MM.1S (cell line): ENCODE measurements at places on chromosomes 4 and X.

GRCh38 chr4:3797831-3798790 lies 31.9 kb downstream of the ADRA2C start:
- H3K27me3 ChIP-seq: peaks cover 70% of the 10 kb centered on the region
- H3K4me3 ChIP-seq: no peak overlapping the region
- no peak for DNase-seq
- H3K27ac ChIP-seq: no peak overlapping the region
- H3K4me1 ChIP-seq: no peaks in the 10 kb centered on the region

GRCh38 chr4:87120411-87121162 lies 99.8 kb downstream of the KLHL8 start:
- H3K4me3 ChIP-seq: no peak overlapping the region
- H3K27me3 ChIP-seq: no peaks in the 10 kb centered on the region
- no peak overlapping the region for H3K27ac ChIP-seq
- no peak for DNase-seq
- H3K4me1 ChIP-seq: no peaks in the 10 kb centered on the region

DNA sequence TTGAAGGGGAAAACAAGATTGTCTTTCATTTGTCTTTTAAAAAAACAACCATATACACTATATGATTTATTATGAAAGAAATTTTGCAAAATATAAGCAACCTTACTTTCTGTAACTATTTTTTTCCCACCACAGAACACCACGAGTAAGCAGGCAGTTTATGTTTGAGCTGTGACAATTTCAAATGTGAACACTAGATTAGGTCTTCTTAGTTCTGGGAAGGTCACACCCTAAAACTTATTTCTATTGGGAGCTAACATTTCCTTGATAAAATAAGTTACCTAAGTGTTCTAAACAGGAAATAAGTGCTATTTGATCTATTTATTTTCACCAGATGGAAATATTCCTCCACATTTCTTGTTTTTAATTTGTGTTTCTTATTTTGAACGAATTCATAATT lies 50.6 kb downstream of the PCDH7 start:
- no peak overlapping the region for H3K4me3 ChIP-seq
- no peaks in the 10 kb centered on the region for H3K36me3 ChIP-seq
- no peaks in the 10 kb centered on the region for H3K4me1 ChIP-seq

DNA sequence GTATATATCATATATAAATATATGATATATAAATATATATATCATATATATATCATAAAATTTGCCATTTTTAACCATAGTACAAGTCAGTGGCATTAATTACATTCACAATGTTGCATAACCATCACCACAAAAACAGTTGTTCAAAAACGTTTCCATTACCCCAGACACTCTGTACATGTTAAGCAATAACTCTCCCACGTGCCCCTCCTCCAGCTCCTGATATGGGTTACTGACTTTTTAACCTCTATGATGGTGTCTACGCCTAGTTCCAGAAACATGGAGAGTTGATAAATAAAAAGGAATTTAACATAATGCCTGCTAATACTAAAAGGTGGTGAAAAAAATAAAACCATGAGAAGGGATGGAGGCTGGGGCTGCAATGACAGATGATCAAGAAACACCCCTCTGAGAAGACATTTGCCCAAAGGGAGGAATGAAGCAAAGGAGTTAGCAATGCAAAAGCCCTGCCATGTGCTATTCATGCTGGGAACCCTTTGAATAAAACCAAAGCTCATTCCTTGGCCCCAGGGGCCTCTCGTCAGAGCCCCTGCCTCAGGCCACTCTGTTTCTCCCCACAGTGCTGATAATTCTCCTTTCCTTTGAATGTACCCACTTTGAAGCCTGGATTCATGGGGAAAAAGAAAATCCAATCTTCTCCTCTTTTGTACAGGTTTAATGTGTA lies 144.3 kb downstream of the NWD2 start:
- no peak overlapping the region for H3K27ac ChIP-seq
- H3K4me3 ChIP-seq: no peak overlapping the region
- no peaks in the 10 kb centered on the region for H3K27me3 ChIP-seq
- no peaks in the 10 kb centered on the region for H3K36me3 ChIP-seq

DNA sequence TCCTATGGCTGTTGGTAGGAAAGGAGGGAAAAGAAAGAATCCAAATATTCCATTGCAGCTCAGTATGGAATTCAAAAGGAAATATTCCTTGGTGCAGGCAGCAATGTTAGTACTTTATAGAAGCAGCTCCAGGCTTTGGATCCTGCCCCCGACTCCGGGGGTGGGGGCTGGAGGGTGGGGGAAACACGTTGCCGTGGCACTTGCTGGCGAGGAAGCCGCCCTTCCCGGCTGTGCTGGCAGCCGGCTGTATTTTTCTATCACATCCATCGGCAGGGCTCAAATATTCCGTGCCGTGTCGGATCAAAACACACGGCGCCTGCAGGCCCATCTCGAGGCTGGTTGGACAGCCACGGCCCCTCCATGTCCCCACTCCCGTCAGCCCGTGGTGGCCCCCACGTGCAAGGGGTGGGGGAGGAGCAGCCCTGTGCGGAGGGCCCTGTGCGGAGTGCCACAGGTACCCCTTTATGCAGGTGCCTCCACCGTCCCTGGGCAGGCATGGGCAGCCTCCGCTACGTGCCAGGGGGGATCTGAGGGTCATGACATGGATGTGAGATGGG lies 5.8 kb downstream of the ADRA2C start:
- DNase-seq: no peak
- no peaks in the 10 kb centered on the region for H3K36me3 ChIP-seq
- no peaks in the 10 kb centered on the region for H3K4me1 ChIP-seq
- no peak overlapping the region for H3K27ac ChIP-seq
- H3K4me3 ChIP-seq: no peak overlapping the region

DNA sequence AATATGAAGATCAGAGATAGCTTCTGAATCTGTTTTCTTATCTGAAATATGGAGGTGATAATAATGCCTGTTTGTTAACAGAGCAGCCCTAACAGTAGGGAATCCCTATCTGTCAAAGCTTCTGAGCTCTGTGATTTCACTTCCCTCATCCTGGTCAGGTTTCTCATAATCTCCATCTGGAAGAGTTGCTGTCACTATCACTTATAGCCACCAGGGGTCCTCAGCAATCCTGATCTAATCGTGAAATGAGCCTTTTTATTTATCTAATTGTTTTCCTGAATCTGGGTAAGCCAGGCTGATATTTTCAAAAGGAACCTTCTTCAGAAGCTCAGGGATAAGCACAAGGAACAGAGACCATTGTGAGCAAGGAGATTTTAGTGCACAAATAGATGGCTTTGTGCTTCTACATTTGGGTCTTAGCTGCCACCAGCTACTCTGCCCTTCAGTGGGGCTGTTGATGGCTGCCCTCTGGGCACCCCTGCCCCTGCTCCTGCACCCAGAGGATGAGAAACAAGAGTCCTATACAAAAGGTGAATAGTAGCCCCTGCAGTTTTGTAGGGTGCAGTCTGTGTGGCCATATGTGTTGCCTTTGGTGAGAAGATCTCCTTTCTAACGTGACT lies 196.4 kb upstream of the RADX start:
- DNase-seq: peak; percentile 15
- H3K27me3 ChIP-seq: no peaks in the 10 kb centered on the region
- no peak overlapping the region for H3K4me3 ChIP-seq
- no peaks in the 10 kb centered on the region for H3K4me1 ChIP-seq

DNA sequence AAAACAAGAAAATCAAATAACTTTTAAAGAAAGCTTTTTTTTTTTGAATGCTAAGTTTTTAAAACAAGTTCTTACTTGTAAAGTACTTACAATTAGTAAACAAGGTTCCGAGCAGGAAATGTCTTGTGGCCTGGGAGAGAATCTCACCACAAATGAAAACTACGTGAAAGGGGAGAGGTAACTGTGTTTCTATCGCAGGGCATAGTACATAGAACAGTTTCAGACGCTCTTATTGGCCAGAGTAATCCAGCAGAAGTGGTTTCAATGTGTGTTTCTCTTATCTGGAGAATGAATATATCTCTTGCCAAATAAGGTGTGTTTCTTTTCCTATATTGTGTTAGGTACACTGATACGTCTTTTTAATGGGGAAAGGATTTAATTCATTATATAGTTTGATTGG lies at the start of gene PLAC8:
Gene PLAC8, minus strand, starts transcription at position 154 of the 400 bp plus-strand sequence. CDS start 6,808 bp downstream, outside the sequence.
- peak within 1 kb of the TSS; percentile 54; the same call in 1 of the 2 replicates for H3K27ac ChIP-seq
- peaks cover 33% of the 10 kb centered on the region for H3K4me1 ChIP-seq
- H3K4me3 ChIP-seq: peak within 1 kb of the TSS; percentile 59
- H3K27me3 ChIP-seq: no peaks in the 10 kb centered on the region
- DNase-seq: peak; percentile 87

- no peaks in the 10 kb centered on the region for H3K27me3 ChIP-seq
- no peak overlapping the region for H3K4me3 ChIP-seq
- H3K4me1 ChIP-seq: no peaks in the 10 kb centered on the region
- H3K27ac ChIP-seq: no peak overlapping the region
Measured at GRCh38 chrX:17160975-17161374, 214.0 kb upstream of the NHS start.

- no peak overlapping the region for H3K27ac ChIP-seq
- DNase-seq: no peak
- H3K4me3 ChIP-seq: no peak overlapping the region
- H3K27me3 ChIP-seq: no peaks in the 10 kb centered on the region
- H3K4me1 ChIP-seq: no peaks in the 10 kb centered on the region
Measured at GRCh38 chr4:121923306-121923705, 28.6 kb downstream of the TRPC3 start.

GRCh38 chrX:110267874-110268273 lies 50.0 kb downstream of the AMMECR1 start:
- DNase-seq: no peak
- H3K27me3 ChIP-seq: no peaks in the 10 kb centered on the region
- H3K36me3 ChIP-seq: no peaks in the 10 kb centered on the region
- H3K4me3 ChIP-seq: no peak overlapping the region

DNA sequence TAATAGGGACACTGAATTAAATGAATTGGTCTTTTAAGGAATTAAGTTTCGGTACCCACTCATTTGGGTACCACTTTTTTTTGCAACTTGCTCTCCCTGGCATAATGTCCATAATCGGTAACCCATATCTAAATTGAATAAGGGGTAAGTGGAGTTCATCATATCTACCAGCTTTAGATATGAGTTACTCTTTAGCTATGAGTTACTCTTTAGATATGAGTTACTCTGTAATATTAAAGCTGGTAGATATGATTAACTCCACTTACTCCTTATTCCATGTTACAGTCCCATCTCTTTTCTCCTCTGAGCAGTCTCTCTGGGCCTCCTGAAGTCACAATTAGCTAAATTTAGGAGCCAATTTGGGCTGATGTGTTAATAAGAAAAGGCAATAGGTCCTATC lies 85.7 kb downstream of the TEX13C start:
- no peak overlapping the region for H3K27ac ChIP-seq
- H3K27me3 ChIP-seq: no peaks in the 10 kb centered on the region
- no peaks in the 10 kb centered on the region for H3K36me3 ChIP-seq
- DNase-seq: no peak
- H3K4me1 ChIP-seq: no peaks in the 10 kb centered on the region

DNA sequence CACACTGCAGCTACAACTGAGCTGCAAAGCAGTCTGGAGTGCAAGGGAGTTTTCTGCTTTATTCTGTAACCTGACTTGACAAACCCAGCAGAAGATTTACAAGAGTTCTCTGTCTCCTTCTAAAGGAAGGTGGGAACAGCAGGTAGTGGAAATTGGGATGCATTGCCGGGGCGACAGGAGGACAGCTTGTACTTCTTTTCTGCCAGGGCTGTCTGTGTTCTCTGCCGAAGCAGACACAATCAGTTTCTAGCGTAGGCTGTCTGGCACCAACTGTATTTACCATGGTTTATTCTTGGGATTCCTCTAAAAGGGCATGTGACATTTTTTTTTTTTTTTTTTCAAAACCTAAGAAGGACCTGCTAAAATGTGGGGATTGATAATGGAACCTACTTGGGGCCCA lies 190.8 kb upstream of the GK2 start:
- H3K27me3 ChIP-seq: no peaks in the 10 kb centered on the region
- DNase-seq: no peak
- H3K4me3 ChIP-seq: no peak overlapping the region

GRCh38 chrX:43002526-43003203 lies 224.7 kb upstream of the PPP1R2C start:
- H3K4me3 ChIP-seq: no peak overlapping the region
- H3K4me1 ChIP-seq: no peaks in the 10 kb centered on the region
- no peak overlapping the region for H3K27ac ChIP-seq
- no peaks in the 10 kb centered on the region for H3K27me3 ChIP-seq
- no peak for DNase-seq
- no peaks in the 10 kb centered on the region for H3K36me3 ChIP-seq

DNA sequence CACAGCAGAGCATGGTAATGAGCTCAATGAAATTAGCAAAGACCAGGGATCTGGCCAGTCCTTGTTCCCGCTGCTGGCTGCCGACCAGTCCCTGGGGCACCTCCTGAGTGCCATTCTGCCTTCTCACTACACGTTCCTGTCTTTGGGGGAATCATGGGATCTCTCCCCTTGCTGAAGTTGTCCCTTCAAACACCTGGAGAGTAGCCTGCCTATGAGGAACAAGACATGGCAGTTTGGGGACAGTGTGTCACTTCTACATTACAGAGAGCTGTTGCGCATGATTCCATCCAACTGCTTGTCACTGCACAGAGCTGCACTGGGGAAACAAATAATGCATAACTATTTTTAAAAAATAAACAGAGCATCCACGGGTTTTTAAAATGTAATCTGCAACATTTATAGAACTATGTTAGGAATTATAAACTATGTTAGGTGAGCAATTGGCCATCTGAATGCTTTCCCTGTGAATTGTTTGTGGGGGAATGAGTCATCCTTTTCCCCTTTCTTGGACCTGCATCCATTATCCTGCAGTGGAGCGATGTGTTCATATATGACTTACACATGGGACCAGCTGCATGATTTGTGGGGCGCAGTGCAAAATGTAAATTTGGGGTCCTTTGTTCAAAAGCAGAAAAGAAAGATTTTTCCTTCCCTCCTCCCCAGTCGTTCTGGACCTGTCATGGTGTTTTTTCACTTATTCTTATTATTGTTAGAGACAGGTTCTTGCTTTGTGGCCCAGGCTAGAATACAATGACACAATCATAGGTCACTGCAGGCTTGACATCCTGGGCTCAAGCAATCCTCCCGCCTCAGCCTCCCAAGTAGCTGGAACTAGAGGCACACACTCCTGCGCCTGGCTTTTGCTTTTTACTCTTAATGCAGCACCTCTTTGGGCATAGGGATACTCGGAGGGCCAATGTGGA lies 115.0 kb upstream of the TBL1X start:
- H3K4me1 ChIP-seq: peaks cover 9% of the 10 kb centered on the region
- no peak overlapping the region for H3K4me3 ChIP-seq
- H3K36me3 ChIP-seq: no peaks in the 10 kb centered on the region

DNA sequence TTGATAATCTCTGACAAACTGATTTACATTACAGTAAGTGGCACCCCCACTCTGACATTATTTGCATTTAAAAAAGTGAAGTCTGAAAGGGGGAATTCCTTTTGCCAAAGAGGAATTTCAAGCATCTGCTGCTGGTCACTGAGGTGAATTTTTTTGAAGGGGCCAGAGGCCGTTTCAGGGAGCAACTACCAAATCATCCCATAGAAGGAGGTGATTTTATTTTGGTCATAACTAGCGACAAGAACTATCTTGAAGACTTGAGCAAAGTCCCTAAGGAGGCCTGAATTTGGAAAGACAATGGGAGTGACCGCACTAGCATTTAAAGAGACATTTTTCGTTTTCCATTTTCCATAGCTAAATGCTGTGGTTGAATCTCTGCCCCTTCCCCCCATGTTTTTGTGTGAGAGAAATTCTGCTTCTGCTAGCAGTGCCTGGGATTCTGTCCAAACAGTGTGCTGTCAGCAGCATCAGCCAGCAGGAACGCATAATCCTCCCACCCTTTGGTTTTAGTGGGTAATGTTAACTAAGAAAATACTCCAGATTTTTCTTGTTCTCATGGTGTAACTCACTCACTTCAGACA lies 110.1 kb upstream of the MED14 start:
- H3K4me3 ChIP-seq: no peak overlapping the region
- no peak for DNase-seq
- H3K27ac ChIP-seq: no peak overlapping the region

- H3K4me1 ChIP-seq: no peaks in the 10 kb centered on the region
- H3K27ac ChIP-seq: no peak overlapping the region
- H3K27me3 ChIP-seq: no peaks in the 10 kb centered on the region
- no peaks in the 10 kb centered on the region for H3K36me3 ChIP-seq
Measured at GRCh38 chr4:27594922-27595321, 734.3 kb downstream of the STIM2 start.
